ENCODE measurements at places on chromosomes 2 and 18. TPM values are rescaled to one million over a fixed set of nuclear protein-coding genes. Genes with fewer than 3 reads are reported as not detected.
A peak's percentile ranks its signal among the peaks of the same experiment; 100 is the strongest.

CCDC68 gene
- total RNA-seq, result 99.7 TPM

RAB27B gene
- 4.7 TPM for total RNA-seq

UGT1A9 gene
- total RNA-seq, result 4.1 TPM

SNTG2 gene
- 2.7 TPM for total RNA-seq

GRCh38 chr2:237732790-237733381 is 65.7 kb upstream of the RBM44 start:
- DNase-seq, result peak; percentile 70

DNA sequence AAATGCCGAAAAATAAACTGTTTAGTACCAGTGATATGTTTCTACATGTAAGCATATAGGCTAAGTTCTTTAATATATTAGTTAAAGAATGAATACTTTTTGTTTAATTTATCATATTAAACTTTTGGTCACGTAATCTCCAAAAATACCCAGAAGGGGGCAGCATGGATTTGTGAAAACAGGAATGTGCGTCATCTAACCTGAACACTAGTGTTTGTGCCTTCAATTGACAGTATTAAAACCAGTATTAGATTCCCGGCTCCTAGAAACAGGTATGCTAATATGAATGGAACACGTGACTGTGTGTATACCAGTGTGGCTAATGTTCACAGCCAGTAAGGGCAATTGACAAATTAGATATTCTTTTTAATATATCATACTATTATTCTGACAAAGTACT is 51.8 kb downstream of the WDR7 start:
- no peak for DNase-seq

DNA sequence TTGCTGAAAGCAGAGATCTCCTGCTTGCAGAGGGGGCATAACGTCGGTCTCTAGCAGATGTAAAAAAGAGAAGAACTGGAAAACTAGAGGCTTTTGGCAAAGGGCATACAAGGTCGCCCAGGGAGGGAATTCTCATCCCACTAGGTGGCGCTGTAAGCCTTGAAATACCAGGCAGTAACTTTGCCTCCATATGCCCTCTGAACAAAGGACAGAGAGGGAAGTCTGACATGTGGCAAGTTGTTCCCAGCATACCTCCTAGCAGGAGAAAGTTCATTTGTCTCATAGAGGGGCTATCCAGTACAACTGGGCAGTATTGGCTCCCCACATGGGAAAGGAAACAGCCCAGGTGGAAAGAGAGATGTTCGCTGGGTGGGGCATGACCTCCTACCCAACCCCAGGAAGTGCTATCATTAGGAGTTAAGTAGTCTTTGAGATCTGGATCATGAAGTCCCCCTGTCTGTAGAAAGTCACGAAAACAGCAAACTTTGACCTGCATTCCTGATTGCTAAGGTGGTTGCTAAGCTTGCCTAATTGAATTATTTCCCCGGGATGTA is 39.9 kb downstream of the STK17B start:
- peak; percentile 80 for DNase-seq

DNA sequence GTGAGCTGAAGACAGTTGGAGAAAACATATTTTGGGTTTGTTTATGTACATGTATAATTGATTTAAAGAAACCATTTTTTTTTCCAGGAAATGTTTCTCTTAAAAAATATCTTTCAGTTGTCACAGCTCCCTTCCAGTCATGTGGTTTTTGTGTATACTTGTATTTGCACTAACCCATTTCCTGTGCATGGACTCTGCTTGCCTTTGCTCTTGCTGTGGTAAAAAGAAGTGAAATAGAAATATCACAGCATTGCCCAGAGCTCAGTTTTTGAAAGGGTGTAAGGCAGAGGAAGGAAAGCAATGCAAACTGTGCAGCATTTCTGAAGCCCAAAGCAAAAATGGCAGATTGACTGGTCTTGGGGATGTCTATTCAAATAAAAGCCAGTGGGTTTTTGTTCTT is 10.4 kb upstream of the DOCK10 start:
- peak; percentile 22 for DNase-seq

- DNase-seq, result no peak
Measured at GRCh38 chr2:183163821-183164649, 39.8 kb downstream of the NUP35 start.

- DNase-seq, result no peak
Measured at GRCh38 chr2:223747392-223748042, 89.9 kb downstream of the AP1S3 start.

DNA sequence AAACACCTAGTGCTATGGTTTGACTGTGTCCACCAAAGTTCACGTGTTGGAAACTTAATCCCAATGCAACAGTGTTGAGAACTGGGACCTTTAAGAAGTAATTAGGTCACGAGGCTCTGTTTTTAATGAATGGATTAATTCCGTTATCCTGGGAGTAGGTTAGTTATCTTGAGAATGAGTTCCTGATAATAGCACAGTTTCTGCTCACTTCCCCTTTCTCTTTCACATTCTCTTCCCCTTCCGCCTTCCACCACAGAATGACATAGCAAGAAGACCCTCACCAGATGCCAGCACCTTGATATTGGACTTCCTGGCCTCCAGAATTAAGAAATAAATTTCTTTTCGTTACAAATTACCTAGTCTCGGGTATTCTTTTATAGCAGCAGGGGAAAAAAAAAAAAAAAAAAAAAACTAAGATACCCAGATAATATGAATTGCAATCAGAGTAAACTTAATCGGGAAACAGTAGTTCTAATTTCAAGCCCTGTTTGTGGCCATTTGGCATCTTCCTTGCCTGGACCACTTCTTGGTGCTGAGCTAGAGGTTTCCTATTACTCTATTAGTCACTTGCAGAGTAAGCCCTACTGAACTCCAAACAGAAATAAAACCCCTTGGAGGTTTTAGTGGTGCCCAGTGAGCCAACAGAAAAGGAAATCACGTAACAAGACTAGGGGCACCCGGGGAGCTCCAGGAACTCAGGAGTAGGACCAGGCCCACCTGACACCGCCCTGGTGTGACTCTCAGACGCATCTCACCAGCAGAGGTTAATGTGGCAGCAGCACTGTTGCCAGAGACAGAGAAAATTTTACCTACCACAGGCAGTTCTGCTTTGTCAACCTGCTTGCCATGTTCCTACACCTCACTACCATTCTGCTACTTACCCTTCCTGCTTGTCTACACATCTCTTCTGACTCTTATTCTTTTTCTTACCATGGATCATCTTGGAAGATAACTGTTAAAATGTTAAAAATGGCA is 147.6 kb upstream of the CAB39 start:
- DNase-seq, result peak; percentile 38

GRCh38 chr18:31617031-31617717 is 25.5 kb downstream of the TTR start:
- no peak for DNase-seq

DNA sequence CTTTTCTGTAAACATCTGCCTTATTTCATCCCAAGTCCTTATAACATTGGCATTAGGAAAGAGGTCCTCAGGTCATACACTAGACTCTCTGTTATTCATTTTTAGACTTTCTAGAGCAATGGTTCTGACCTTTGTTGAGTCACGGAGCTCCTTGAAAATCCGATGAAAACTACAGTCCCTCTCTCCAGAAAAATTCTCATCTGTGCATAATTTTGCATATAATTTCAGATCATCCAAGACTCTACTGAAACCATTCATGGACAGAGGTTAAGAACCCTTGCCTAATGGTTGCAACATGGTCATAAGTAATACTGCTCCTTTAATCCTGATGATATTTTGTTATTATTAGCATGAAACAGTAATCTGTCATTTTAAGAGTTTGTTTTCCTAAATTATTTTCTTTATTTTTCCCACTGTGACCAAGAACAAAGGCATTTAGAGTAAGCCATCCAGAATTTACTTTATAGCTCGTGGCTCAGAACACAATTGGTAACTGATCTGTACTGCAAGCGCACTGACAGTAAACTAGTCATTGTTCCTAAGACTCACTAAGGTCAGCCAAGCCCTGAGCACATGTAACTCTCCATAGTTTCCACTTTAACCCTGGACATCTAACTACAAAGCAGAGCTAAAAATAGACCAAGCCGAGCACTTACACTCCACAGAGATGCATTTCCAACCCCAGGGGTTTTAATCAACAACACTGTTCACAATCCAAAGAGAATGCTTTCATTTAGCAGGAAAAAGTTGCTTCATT is 8.4 kb downstream of the MYOM1 start:
- no peak for DNase-seq

GRCh38 chr18:79245517-79246001 is 150.2 kb upstream of the NFATC1 start:
- DNase-seq, result no peak

GRCh38 chr2:164504253-164504652 is 117.0 kb downstream of the GRB14 start:
- no peak for DNase-seq

DNA sequence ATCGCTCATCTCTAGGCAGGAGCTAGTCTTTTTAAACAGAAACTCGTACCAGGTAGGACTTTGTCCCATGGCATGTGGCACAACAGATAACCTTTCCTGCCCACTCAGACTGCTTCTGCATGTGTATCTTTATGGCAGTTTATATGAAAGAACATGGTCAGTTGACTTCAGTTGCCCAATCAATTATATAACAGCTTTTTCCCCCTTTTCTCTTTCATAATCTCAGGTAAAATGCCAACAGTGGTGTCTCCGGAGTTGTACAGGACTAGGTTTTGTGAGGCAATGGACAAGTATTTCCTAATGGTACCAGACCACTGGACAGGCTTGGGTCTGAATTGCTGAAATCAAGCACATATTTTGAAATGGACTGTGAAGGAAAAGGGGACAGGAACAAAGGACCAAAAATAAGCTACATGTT is 51.6 kb upstream of the PTH2R start:
- DNase-seq, result no peak

DNA sequence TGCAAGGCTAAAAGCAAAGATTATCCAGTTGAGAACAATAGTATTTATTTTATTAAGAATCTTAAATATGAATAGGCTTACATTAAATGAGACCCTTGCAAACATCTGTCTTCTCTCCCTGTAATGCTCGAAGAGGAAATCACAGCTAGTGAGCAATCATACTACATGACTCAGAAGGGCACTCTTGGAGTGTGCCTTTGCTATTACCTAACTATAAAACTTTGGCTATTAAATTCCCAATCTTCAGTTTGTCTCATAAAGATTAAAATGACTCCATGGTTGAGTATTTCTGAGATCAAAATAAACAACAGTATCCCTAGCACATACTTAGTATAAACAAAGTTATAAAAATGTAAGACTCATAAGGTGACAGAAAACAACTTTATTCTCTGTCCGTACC is 296.9 kb downstream of the KCNJ3 start:
- DNase-seq, result no peak

GRCh38 chr2:169362894-169363559 is 693 bp upstream of the LRP2 start:
- DNase-seq, result no peak

GRCh38 chr18:36471393-36471792 is 173.9 kb downstream of the FHOD3 start:
- no peak for DNase-seq

DNA sequence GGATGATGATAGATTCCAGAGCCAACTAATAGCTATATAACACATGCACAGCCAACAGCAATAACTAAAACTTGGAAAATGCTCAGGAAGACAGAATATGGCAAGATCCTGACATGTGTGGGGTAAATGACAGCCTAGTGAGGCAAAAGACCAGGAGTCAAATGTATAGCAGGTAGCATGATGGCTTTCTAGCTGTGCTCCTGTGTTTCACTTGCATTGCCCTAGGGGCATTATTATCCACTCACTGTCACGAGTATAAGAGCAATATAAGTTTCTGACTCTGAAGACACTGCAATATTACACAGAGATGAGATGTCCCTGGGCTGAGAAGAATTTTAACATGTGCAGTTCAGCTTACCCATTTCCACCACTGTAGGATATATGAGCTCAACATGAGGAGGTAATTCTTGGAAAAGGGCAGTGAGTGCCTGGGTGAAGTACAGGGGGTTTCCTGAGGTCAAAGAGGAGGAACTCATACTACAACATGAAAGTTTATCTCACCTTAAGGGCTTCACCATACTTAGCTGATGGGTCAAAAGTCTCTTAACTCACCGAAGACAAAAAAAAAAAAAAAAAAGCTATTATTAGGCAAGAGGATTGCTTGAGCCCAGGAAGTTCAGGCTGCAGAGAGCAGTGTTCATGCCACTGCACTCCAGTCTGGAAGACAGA is 1385.6 kb upstream of the SLC39A10 start:
- no peak for DNase-seq

DNA sequence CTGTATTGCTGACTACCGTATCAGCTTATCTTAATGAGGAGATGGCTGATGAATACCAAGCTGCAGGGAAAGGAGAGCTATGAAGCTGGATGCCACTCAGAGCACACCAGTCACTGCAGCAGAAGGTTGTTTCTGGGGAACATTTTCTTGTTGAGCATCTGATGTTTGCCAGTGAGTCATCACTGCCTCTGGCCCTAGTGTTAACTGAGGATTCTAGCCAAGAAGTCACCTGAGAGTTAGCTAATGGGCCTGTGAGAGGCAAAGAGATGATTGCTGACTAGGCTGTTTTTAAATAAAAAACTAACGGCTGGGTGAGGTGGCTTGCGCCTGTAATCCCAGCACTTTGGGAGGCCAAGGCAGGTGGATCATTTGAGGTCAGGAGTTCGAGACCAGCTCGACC is 37.9 kb downstream of the CCDC150 start:
- DNase-seq, result no peak

GRCh38 chr2:69680001-69680675 is 36.6 kb upstream of the AAK1 start:
- DNase-seq, result no peak

DNA sequence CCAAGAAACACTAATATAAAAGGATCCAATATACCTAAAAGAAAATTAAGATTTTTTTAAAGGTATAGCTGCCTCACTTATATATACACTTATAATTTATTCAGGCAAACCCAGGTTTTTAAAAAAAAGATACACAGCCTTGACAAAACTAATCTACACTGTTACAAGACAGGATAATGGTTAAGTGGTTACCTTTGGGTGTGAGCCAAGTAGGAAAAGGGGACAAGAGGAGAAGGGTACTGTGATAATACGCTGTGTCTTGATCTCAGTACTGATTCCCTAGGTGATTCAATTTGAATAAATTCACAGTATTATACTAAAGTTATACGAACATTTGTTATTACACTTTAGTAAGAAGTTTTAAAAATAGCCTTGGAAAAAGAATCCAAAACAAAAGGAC is 30.6 kb downstream of the KLHL41 start:
- DNase-seq, result no peak

DNA sequence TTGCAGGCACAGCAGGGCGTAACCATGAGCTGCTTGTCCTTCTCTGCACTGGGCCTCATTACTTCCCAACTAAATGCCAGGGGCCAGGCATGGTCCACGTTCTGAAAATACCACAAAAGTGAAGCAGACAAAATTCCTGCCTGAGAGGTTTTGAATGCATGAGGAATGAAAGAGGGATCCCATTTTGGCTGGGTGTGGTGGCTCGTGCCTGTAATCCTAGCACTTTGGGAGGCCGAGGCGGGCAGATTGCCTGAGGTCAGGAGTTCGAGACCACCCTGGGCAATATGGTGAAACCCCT is 139.5 kb downstream of the MBP start:
- no peak for DNase-seq

Measured in Peyer's patch (tissue), 4 donors.